ENCODE measurements at places on chromosomes 5 and 9.

GRCh38 chr5:142032150-142032549 lies 19.3 kb upstream of the GNPDA1 start:
- DNase-seq: no peak

DNA sequence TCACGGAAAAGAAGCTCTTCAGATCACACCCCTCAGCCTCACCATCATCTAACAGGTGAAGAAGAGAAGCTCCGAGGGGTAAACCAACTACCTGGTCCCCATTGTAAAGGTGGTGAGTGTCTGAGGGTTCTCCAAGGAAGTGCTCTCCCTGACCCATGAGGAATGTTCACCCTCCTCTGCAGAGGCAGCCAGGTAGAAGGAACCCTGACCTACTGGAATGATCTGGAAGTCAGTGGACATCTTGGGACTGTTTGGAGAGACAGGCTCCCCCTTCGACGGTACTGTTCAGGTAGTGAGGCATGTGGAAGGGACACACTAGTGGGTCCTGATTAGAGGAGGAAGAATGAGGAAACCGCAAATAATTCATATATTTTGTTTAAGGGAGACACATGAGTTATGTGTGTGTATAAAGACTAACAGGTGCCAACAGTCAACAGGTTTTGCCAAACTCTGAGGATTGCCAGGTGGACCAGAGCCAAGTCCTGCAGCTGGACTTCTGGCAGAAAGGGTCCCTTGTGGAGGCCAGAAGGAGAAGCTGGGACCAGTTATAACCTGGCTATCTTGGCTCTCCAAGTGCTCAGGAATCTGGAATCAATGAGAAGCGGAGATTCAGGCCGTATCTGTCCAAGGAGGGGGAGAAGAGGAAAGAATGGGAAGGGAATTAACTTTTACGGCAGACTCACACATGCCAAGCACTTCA lies 3.0 kb upstream of the ZBTB34 start:
- DNase-seq: no peak

- DNase-seq: no peak
Observed at GRCh38 chr5:34854459-34855174, 15.7 kb downstream of the TTC23L start.

DNA sequence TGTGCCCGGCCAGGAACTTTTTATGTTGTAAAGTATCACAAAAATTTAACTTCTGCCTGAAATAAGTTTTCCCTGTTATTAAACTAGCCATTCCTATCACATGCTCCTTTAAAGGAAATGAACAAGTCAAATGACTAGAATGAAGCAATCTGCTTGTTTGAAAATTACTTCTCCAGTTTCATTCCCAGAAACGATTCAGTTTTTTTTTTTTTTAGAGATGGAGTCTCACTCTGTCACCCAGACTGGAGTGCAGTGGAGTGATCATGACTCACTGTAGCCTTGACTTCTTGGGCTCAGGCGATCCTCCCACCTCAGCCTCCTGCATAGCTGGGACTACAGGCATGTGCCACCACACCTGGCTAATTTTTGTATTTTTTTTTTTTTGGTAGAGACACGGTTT lies 13.3 kb upstream of the GNG10 start:
- no peak for DNase-seq

DNA sequence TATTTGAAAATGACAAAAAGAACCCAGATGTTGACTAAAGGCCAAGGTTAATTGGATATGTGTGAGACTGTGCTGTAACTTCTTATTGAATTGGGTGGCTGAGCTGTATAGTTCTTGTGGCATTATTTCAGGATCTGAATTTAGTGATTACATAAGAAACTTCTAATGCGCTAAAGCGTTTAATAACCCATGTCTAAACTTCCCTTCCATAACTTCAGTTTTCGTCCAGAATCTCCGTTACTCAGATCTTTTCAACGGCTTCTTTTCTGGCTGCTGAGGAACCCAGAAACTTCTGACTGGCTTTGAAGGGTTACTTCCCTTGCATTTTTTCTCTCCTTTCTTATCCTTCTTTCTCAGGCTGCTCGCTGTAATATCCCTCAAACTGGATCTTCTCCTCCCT lies 28.1 kb upstream of the C9orf72 start:
- no peak for DNase-seq

GRCh38 chr9:21554813-21555212 lies 72.7 kb upstream of the IFNE start:
- DNase-seq: no peak

DNA sequence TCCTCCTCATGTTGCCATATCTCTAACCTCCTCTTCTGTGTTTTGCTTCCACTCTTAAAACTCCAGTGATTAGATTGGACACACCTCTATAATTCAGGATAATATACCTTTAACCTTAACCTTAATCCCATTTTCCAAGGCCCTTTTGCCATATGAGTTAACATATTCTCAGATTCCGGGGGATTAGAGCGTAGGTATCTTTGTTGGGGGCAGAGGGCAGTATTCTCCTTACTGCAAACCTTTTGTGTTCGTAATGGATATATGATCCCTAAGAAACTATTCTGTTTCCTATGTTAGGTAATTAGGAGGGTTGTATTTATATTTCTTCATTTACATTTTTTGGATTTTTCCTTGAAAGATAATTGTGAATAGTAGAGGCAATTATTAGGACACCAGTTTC lies 99.5 kb downstream of the VPS13A start:
- peak; percentile 17 for DNase-seq

Data from NCI-H82 (cell line).